ENCODE measurements at places on chromosomes 7 and 10. TPM values are rescaled to one million over a fixed set of nuclear protein-coding genes. Genes with fewer than 3 reads are reported as not detected.

Gene SYCE1
- 0.40 TPM for total RNA-seq

Gene ERVW-1
- not detected for total RNA-seq

Gene PAPOLB
- 1.5 TPM for total RNA-seq

Gene DGKI
- 75.0 TPM for total RNA-seq

Gene GJD4
- not detected for total RNA-seq

GRCh38 chr7:39594988-39595620 is 28.3 kb upstream of the RALA start:
- peak; percentile 36 for DNase-seq

DNA sequence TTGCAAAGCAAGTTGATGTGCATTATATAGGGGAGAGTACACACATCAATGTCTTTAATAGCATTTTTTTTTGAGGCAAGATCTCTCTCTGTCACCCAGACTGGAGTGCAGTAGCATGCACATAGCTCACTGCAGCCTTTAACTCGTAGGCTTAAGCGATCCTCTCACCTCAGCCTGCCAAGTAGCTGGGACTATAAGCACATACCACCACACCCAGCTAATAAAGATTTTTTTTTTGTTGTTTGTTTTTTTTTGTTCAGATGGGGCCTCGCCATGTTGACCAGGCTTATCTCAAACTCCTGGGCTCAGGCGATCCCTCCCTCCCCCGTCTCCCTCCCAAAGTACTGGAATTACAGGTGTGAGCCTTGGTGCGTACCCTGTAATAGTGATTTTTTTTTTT is 1.5 kb downstream of the UMAD1 start:
- DNase-seq = no peak

DNA sequence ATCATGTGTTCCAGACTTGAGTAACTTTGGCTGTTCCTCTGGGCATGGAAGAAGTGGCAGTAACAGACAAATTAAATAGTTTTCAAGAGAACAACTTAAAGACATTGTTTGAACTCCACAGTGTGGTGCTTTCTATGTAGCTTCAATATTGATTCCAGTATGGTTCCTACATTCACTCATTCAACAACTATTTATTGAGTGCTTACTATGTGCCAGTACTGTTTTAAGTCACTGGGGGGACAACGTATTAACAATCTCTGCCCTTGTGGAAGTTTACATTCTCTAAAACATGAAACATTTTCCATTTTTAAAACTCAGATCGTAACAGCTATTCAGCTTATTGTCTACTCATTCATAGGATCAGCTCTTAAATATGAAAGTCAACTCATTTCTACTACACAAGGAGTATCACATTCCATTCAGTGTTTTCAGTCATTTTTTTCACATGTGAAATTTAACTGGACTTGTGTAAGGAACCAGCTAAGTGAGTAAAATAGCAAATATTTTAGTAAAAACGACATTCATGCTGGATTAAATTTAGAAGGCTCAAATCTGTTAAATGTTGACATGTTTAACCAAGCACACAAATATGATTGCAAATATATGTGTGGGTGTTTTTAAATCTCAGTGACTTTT is 13.6 kb upstream of the CUBN start:
- no peak for DNase-seq

DNA sequence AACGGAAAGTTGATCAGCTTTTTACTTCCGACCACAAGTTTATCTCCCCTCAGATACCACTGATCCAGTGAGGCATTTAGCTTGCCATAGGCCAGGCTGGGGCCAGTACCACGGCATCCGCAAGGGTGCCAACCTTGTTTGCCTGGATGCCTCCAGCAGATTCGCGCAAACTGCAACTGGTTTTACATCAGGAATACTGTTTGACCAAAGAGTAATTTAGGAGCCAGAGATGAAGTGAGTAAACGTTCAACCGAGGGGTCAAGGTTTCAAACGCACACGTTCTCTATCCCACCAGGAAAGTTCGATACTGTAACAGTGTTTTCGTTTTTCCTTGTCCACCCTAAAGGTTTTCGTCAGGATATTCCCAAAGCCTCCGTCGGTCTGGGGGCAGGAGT is 266 bp upstream of the MDFIC start:
- DNase-seq = no peak

DNA sequence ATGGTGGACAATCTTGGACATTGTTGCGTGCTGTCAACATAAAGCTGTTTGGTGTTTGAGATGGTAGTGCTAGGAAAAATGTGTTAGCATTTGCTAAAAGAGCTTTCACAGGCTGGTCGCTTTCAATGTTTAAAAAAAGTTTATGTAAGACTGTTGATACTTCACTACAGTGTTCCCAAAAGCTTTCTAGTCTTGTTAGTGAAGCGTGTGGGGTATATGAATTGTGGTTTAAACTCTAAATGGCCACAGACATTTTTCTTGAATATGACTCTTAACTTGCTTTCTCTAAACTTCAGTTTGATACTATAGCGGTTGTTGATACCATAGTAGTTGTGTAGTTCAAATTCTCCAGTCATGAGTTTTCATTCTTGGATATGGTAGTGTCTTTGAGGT is 44.9 kb downstream of the MCU start:
- DNase-seq = no peak

DNA sequence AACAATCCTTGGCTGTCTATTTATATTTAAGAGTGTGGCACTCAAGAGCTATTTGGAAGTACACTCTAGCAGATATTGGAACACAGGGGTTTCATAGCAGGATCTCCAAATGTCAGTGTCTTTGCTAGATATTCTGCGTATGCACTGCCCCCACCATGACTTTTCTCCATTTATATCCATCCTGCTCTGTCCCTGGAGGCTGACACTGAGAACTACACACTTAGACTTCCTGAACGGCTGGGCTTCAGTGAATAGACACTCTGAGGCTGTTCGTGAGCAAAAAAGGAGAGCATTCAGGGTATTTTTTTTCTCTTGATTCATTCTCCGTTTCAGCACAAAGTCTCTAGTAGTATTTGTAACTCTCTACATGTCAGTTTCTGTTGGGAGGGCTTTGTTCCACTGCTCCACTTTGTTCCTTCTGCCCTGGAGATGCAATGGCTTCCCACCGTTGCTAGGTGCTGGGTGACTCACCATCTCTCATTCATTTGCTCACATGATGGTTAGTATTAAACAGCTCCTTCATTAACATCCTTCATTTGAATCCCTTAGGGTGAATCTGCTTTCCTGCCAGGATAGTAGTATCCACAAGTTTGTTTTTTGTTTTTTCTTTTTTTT is 155.9 kb upstream of the SLC13A1 start:
- DNase-seq = peak; percentile 33

- DNase-seq = no peak
Observed at GRCh38 chr10:131131726-131132591, 179.6 kb downstream of the TCERG1L start.

DNA sequence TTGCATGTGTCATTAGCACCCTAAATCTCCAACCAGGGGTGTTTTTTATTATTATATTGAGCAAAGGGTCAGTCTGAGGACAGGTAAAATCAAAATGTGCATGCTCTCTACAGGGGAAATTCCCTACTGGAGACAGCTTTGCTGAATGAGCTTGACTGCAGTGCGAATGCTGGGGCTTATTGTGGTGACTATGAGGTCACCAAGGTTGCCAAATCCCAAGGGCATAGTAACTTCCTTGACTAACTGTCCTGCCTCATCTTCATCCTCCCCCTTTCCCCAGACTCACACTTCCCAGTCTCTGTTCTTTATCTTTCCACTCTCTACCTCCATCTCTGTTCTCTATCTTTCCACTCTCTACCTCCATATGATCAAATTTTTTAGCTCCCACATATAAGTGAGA is 22.9 kb upstream of the AOC1 start:
- DNase-seq = no peak

Data from spinal cord (tissue), 10 donors.